ENCODE measurements at places on chromosomes 12 and 14. TPM values are rescaled to one million over a fixed set of nuclear protein-coding genes. Genes with fewer than 3 reads are reported as not detected.

The CTDSP2 gene
- 44.2 TPM for total RNA-seq

- DNase-seq = no peak
These were observed 52.9 kb downstream of the SPTB start for GRCh38 chr14:64826845-64827244.

GRCh38 chr12:57846285-57846576 is 298 bp downstream of the CTDSP2 start:
- no peak for DNase-seq

DNA sequence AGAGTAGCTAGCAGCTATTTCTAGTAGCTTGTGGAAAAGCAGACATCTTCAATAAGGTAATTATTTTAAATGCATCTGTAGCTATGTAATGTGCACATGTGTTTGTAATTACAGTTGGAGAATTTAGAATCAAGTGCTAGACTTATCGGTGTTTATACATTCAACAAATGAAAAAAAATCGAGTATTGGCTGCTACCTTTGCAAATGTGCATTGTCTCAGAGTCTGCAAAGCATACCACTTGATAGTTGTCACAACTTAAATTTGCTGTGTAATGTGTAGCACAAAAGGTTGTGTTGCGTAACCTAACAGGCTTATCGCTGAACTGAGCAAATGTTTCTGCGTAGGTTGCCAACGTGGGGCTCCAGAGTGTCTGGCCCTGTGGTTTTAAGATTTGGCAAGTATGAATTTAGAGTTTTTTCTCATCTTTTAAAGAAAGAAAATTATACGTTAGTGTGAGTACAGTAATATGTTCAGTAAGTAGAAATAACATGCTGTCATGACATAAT is 44.3 kb downstream of the TMTC2 start:
- DNase-seq = no peak

DNA sequence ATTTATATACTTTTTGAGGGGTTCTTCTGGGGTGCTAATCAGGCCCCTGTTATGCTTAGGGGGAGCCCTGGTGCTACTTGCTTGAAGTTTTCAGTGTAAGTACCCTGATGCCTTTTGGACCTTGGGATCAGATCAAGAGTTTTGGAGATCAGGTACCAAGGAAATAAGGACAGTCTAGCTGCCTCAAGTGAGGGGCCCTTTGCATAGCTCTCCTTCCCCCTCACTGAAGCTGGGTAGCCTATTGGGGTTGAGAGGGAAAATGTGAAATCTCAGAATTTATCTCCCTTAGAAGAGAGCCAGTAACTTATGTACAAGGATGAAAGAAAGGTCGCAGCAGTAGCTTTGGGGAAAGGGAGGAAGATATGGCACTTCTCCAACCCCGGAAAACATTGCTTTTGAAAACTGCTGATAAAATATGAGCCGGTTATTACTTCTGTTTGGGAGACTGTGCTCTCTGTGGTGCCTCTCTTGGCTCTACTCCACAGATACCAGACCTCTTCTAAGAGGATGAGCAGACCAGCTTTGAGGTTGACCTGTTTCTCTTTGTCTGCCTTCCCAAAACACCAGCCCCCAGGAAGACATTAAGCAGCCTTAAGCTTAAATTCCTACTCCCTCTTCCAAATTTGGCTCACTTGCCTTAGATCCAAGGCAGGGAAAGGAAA is 8.8 kb upstream of the AMHR2 start:
- no peak for DNase-seq

The CARMIL3 gene
- not detected for total RNA-seq

DNA sequence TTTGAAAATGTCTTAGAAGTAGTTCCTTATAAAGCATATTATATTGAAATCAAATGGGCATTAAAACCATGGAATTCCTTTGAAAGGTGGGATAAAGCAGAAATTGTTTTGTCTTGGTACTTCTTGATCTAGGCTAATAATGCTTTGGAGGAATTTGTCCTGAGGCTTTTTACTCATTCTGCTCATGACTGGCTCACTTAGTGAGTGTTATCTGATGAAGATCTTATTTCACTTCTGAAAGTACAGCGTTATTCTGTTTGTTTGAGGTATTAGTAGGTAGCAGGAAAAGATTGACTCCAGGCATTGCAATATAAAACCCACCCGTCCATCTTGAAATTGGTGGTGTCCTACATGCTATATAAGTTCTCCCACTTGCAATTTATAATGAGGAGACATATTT is 5.5 kb downstream of the C12orf71 start:
- peak; percentile 83 for DNase-seq

The MARCHF9 gene
- 6.7 TPM for total RNA-seq

- DNase-seq = no peak
These were observed 98.7 kb downstream of the GAS2L3 start for GRCh38 chr12:100672075-100672592.

The IFNG-AS1 gene
- not detected for total RNA-seq

DNA sequence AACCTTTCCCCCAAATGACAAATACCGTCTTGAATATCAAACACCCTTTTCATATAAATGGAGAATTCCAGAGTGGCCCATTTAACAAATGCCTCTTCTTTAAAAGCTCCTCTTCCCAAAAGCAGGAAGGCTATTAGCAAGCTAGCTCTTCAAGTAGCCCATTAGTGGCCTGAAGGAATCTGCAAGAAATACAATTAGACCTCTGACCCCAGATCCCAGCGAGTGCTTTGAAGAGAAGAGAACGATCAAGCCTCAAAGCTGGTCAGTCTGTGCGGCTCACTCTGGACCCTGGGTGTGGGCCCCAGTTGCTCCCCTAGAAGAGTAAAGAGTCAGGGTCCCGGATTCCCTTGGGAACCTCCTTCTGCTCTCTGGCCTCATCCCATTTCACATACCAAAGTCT is 325.6 kb downstream of the NUAK1 start:
- DNase-seq = no peak

GRCh38 chr12:95634622-95635621 is 83.6 kb upstream of the USP44 start:
- peak; percentile 82 for DNase-seq

GRCh38 chr12:57451233-57451778 is 3.8 kb upstream of the INHBE start:
- DNase-seq = no peak

DNA sequence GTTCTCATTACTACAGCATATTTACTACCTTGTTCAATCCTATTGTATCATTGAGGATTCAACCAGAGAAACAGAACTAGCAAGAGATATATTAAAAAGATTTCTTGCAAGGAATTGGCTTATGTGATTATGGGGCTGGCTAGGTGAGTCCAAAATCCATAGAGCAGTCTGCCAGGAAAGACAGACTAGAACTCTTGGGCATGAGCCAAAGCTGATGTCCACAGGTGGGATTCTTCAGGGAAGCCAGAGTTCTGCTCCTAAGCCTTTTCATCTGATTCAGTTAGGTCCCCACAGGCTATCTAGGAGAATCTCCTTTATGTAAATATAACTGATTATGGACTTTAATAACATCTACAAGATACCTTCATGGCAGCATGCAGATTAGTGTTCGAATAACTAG is 26.0 kb downstream of the PELI2 start:
- no peak for DNase-seq

The CPNE6 gene
- not detected for total RNA-seq

The KRT6C gene
- total RNA-seq = not detected

- DNase-seq = no peak
These were observed 11.3 kb downstream of the SYNE3 start for GRCh38 chr14:95505030-95505589.

DNA sequence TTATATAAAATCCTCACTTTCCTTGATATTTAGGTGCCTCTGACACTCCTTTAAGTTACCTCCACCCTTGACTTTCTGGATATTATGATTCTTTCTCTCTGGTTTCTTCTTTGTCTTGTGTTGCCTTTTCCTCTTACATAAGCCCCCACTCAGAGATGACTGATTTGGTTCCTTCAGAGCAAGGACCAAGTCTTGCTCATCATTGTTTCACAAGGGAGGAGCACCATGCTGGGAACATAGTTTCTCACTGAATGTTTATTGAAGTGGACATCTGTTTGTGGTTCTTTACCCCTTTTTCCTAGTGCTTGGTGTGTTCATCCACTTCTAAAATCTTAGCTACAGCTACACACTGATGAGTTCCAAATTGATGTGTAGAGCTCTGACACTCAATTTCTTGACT is 161.3 kb upstream of the PTPRQ start:
- DNase-seq = no peak

The PLCZ1 gene
- not detected for total RNA-seq

DNA sequence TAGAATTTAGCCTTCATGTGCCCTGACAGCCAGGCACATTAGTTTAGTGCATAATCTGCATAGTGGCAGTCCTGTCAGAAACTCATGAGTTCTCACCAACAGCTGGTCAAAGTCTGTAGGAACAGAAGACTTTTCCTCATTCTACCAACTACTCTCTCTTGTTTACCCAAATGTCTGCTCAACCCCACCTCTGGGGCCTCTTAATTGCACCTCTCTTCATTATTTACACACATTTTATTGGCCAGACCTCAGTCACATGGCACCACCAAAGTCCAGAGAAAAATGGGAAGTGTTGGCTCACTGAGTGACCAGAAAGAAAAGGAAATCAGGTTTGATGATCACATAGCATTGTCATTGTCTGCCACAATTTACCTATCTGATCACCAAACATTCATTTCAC is 114.6 kb upstream of the PLXNC1 start:
- DNase-seq = no peak

- no peak for DNase-seq
These were observed 100.1 kb downstream of the HEATR5A start for GRCh38 chr14:31320216-31320615.

The HNF1A gene
- total RNA-seq = not detected

GRCh38 chr14:106044949-106045596 is 518.7 kb downstream of the TMEM121 start:
- peak; percentile 20 for DNase-seq

The ANO4 gene
- total RNA-seq = 0.69 TPM

- DNase-seq = no peak
These were observed 772.4 kb upstream of the FBXO33 start for GRCh38 chr14:40204441-40205175.

- DNase-seq = peak; percentile 86
These were observed 86.9 kb upstream of the IGF1 start for GRCh38 chr12:102567031-102567985.

The KCNK13 gene
- total RNA-seq = 0.05 TPM

The TCL1A gene
- not detected for total RNA-seq

The NANOG gene
- not detected for total RNA-seq

DNA sequence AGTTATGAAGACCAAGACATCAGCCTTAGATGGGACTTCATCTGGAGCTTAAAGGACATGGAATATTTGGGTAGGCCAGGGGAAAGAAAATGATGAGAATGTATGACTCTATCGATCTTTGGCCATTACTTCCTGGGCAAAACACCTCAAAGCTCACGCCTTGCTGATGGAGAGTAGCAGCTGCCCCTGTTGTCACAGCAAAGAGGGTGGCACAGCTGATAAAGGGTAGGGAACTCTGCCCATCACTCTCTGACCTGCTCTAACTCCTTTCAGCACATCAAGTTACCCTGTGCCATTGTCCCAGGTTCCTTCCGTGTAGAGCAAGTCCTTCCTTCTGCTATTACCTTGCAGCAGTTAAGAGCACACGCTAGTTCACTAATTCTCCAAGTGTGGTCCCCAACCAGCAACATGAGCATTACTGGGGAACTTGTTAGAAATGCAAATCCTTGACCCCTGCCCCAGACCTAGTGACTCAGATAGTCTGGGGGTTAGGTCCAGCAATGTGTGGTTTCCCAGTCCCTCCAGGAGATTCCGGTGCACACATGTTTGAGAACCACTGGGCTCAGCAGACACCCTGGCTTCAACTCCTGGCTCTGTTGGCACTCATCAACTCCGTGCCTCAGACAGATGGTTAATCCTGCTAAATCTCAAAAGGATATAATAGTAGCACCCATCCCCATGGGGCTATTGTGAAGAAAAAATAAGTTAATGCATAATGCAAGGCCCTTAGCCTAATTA is 93.7 kb upstream of the EEA1 start:
- DNase-seq = peak; percentile 84

The RIC8B gene
- 17.4 TPM for total RNA-seq

DNA sequence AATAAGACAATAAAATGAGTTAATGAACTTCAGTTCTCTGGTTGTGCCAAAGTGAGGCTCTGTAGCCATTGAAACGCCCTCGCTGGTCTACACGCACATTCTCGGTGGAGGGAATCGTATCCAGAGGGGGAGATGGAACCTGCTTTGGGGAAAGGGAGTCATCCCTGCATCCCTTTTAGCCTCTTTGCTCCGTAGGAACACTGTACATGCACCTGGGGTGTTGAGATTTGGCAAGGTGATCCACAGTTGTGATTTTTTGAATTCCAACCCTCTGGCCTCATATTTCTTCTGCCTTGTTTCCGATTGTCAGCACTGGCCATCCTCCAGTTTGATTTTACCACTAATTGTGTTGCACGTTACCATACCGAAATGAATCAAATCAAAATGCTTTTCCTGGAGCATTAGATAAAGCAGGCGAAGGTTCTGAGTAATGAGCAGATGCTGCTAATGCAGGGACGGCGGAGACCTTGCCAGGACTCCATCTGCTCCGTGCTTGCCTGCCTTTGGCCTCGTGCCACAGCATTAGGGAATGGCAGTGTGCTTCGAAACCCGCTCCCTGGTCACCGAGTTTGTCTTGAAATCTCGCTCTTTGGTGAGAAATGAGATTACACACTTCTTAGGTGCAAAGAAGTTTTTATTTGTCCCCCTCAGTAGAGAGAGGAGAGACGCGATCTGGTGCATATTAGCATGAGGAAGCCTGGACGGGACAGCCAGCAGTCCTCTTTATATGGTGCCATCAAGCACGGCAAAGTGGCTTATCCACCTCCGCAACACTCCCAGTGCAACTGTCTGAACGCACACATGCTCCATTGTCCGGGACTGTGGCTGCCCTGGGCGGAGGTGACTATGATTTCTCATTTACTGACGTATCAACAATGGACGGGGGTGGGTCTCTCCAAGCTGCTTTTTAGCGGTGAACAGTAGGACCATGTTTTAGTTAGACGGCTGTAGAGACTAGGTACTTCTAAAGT is 59.1 kb downstream of the FBXW8 start:
- DNase-seq = no peak

The NEUROD4 gene
- not detected for total RNA-seq

DNA sequence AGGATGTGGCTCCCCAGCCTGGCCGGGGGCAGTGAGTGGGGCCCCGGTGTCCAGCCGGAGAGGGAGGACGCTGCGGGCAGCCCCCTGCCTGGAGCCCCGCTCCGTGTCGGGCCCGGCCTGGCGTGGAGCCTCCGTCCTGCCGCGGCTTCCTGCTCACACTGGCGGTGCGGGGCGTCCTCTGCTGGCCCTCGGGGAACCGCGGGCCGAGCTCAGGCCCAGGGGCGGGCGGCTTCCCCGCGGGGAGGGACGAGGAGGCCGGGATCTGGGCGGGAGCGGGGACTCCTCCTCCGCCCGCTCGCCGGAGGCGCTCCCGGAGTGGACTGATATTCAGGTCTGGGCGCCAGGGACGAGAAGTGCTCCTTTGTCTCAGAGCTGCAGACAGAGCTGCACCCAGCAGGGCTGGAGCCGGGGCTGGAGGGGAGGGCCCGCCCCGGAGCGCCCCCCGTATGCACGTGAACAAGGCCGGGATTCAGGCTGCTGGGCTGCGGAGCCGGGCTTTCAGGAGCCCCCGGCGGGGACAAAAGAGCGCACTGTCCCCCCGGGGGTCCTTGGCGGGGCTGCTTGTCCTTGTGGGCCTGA is 2.2 kb downstream of the MMP17 start:
- peak; percentile 89 for DNase-seq

GRCh38 chr14:27002179-27002578 is 404.3 kb upstream of the NOVA1 start:
- no peak for DNase-seq
